Psoas muscle (tissue), 8 donors: ENCODE measurements at places on chromosomes 7 and 10. TPM values are rescaled to one million over a fixed set of nuclear protein-coding genes. Genes with fewer than 3 reads are reported as not detected.

GRCh38 chr7:131106681-131107336 is 220.9 kb upstream of the MKLN1 start:
- DNase-seq = peak; percentile 77

DNA sequence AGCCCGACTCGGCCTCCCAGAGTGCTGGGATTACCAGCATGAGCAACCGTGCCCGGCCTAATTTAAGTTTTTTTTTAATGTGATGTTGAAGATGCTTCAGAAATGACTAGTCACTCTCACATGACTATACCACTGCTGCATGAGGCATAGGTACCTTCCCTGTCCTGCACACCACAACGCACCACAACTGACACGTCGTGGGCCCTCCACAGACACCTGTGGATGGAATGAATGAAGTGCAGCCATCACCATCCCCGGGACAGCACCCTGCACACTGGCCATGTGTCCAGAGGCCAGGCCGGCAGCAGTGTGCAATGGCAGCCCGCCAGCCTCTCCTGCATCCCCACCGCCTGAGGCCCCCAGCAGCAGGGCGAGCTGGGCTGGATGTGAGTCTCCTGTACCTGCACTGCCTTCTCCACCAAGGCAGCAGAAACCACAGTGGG is 55.1 kb downstream of the VOPP1 start:
- DNase-seq = no peak

DNA sequence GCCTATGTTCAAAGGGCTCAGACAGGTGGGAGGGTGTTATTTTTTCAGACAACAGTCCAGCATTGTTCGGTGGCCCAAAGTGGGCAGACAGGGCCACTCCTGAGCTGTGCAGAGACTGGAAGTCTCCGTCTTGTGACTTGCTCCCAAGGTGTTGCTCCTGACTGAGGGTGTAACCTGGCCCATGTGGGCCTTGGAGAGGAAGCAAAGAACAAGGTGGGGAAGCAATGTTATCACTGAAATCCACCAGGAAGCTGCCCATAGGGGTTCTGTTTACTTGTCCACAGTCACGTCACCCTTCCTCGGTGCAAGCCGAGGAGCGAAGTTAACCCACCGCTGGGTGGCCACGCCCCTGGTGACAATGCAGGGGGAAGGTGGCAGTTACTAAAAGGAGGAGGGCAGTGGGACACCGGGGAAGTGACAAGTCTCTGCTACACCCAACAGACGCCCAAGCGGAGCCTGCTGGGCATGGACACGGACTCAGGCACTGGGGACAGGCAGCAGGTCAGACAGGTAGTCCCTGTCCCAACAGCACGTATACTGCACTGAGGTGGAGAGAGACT is 311.6 kb upstream of the MKI67 start:
- no peak for DNase-seq

DNA sequence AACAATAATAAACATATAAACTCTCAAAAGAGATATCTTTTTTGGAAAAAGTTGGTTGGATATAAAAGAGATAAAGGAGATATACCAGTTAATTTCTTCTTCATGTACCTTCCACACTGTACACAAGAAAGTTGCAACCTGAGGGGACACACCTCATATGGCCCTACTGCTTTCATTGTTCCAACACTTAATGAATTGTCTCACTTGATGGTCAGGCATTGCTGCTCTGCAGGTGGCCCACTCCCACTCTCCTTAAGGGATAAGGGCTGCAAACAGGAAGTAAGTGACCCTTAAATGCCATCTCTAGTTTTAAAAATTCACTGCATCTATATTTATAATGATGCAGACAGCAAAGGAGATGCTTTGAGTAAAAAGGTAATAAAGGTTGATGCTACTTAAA is 152.3 kb downstream of the BTAF1 start:
- DNase-seq = no peak

DNA sequence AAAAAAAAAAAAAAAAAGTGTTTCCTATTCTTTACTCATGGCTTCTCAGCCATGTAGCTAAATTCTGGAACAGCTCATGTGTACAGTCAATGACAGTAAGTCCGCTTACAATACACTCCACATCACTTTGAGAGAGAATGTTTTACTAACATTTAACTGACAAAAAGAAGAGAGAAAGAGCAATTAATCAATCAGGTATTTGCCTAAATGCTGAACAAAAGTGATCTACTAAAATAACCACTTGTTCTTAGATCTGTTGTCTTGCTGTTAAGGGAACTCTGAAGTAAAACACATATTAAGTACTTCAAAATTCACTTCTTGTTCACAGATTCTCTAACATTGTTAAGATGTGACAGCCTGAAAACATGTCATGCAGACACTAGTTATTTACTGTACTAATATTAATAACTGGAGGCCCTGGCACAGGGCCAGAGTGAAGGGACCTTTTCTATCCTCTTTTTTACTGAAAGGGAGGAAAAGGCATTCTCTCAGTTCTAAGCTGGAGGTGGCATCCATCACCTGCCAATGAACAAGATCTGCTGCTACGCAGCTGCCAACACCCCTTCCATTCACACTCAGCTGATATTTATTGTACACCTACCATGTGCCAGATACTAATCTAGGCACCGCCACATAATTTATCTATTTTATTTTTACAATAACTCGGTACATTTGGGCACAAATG is 72.6 kb downstream of the AHR start:
- DNase-seq = no peak

The CHAT gene
- total RNA-seq = not detected

The PHYHIPL gene
- total RNA-seq = not detected

- DNase-seq = peak; percentile 4
These were observed 33.4 kb downstream of the PDGFA start for GRCh38 chr7:486216-486743.

DNA sequence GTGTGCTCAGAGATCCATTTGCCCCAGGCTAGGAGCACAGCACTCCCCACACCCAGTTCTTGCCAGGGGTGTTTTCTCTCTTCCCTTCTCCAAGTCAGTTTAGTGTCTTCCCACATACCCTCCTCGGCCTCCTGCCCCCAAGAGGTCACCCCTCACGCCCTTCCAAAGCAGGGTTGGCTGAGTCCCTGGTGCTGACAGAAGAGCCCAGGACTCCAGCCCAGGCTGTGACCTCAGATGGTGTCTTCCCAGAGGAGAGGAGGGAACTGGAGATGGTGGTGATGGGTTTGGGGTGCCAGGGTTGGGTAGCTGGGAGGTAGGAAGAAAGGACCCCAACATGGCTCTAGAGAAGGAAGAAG is 19.8 kb downstream of the ZNF775 start:
- no peak for DNase-seq

The SFXN3 gene
- 5.0 TPM for total RNA-seq

DNA sequence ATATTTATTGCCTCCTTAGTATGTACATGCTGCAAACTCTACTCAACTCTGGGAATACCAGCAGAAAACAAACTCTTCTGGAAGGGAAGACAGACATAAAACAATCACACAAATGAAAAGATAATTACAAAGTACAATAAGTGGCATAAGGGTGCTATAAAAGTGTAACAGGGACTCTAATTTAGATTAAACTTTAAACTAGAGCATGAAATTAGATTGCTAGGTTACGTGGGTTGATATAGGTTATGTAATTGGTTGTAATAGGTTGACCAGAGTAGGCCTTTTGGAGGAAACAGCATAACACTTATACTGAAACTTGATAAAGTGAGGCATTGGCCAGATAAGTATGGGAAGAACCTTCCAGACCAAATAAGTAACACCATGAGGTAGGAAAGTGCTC is 26.2 kb upstream of the DKK1 start:
- no peak for DNase-seq
